ENCODE measurements at places on chromosomes 7 and 10. TPM values are rescaled to one million over a fixed set of nuclear protein-coding genes. Genes with fewer than 3 reads are reported as not detected.

PDE6C gene
- not detected for total RNA-seq

TRIM74 gene
- total RNA-seq, result 4.1 TPM

DNA sequence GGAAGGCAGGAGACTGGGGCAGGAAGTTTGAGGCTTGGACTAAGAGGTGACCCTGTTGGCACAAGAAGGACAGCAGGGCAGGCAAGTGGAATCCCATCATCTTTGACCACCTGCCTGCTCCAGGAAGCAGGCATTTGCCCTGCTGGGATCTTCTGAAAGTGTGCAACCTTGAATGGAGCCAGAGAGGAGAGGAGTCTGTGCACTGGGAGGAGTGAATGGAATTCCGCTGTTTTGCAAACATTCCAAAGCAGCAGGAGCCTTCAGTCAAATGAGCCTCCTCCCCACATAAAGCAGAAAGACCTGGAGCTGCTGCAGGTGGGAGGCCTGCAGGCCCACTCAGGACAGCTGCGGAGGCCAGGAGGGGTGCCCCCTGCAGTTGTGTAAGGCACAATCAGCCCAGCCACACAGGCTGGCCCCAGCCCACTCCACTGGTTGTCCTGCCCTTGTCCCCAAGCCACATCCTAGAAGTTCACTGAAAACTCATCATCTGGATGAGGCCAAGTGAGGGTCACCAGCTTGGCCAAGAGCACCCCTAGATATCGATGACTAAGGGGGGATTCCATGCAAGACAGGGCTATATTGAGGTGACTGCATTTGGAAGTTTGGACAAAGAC, 249.5 kb downstream of the RPS24 start:
- no peak overlapping the region for H3K4me3 ChIP-seq
- H3K36me3 ChIP-seq, result no peaks in the 10 kb centered on the region
- no peak for DNase-seq

CDK14 gene
- total RNA-seq, result 0.45 TPM

- no peaks in the 10 kb centered on the region for H3K4me1 ChIP-seq
- no peak overlapping the region for H3K4me3 ChIP-seq
- peaks cover 27% of the 10 kb centered on the region for H3K36me3 ChIP-seq
- no peak overlapping the region for H3K27ac ChIP-seq
- H3K27me3 ChIP-seq, result no peaks in the 10 kb centered on the region
Observed at GRCh38 chr10:871951-872403, 59.5 kb downstream of the LARP4B start.

DNA sequence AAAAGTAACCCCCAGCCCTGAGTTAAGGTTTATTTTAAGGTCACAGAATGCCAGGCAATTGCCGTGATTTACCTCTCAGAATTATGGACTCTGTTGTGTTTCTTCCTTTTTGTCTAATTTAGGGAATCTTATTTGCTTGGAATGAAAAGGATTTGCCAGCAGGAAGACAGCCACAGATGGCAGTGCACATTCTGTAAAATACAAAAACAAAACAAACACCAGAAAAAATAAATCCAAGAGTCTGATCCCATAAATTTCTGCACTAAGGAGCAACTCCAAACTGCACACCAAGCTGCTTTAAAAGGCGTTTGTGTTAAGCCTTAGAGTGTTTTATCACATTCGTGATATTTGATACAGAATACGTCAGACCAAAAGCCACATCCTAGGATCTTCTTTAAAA, 199.0 kb upstream of the C7orf33 start:
- H3K4me3 ChIP-seq, result no peak overlapping the region
- H3K4me1 ChIP-seq, result no peaks in the 10 kb centered on the region
- no peak overlapping the region for H3K27ac ChIP-seq
- no peaks in the 10 kb centered on the region for H3K36me3 ChIP-seq

RTKN2 gene
- total RNA-seq, result 3.9 TPM

DNA sequence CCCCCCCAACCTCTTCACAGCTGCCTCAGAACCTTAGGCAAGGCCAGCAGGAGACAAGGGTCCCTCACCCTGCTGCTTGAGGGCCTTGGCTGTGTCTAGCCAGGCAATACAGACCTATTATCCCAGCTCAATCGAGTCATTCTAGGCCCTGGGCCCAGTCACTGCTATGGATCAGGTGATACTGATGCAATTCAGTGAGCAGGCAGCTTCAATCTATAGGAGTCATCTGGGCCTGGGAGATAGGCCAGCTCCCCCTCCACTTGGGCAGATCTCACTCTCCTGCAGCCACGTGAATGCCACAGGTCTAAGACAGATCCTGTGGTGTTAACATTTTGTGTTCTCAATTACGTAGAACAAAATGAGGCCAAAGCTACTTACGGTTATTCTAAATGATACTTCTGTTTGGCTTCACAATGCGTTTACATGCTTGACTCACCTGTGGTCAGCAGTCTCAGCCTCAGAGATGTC, 68.0 kb upstream of the LRRC4 start:
- no peak overlapping the region for H3K27ac ChIP-seq
- peaks cover 22% of the 10 kb centered on the region for H3K4me1 ChIP-seq
- H3K4me3 ChIP-seq, result no peak overlapping the region
- H3K27me3 ChIP-seq, result no peaks in the 10 kb centered on the region
- H3K36me3 ChIP-seq, result peaks cover 5% of the 10 kb centered on the region
- DNase-seq, result no peak

GPNMB gene
- not detected for total RNA-seq

FBXO24 gene
- 0.66 TPM for total RNA-seq

THNSL1 gene
- 0.52 TPM for total RNA-seq

- no peak for DNase-seq
- no peak overlapping the region for H3K27ac ChIP-seq
Observed at GRCh38 chr10:123913688-123914268, 22.2 kb upstream of the CPXM2 start.

DNA sequence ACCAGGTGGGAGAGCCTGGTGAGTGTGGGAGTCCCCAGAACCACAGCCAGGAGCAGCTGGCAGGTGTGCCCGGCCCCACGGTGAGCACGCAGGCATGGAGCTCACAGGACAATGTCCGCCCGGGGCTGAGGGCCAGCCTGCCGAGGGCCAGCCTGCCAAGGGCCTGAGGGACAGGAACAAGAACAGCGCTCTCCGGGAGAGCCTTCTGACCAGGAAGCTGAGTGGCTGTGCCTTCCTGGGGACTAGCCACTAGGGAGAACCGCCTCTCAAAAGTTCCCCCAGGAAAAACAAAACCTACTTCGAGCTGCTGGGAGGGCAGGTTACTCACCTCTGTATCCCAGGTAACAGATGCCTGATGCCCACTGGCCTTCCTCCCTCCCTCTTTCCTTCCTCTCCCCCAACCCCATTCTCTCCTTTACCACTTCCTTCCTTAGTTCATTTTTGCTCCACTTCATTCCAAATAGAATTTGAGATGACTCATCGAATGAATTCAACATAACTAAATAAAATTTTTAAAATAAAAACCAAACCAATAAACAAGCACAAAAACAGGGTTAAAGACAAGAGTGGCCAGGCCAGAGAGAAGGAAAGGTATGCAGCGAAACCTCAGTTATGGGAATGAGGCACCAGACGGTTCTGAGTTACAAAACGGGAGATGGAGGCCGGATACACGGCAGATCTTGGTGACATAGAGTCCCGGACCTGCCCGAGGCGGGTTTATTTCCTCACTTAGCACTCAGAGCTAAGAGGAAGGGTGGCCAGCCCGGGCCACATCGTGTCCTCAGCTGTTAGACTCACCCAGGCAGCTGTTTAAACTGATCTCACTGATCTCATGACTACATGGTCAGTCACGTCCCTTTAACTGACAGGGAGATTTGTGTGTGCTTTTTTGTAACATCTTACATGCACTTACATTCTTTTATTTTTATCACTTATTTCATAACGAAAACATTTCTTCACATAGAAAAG, 128.5 kb downstream of the TNS3 start:
- no peak overlapping the region for H3K27ac ChIP-seq
- H3K36me3 ChIP-seq, result no peaks in the 10 kb centered on the region
- H3K4me1 ChIP-seq, result no peaks in the 10 kb centered on the region
- DNase-seq, result no peak
- H3K27me3 ChIP-seq, result no peaks in the 10 kb centered on the region

METTL27 gene
- total RNA-seq, result 1.6 TPM

DNA sequence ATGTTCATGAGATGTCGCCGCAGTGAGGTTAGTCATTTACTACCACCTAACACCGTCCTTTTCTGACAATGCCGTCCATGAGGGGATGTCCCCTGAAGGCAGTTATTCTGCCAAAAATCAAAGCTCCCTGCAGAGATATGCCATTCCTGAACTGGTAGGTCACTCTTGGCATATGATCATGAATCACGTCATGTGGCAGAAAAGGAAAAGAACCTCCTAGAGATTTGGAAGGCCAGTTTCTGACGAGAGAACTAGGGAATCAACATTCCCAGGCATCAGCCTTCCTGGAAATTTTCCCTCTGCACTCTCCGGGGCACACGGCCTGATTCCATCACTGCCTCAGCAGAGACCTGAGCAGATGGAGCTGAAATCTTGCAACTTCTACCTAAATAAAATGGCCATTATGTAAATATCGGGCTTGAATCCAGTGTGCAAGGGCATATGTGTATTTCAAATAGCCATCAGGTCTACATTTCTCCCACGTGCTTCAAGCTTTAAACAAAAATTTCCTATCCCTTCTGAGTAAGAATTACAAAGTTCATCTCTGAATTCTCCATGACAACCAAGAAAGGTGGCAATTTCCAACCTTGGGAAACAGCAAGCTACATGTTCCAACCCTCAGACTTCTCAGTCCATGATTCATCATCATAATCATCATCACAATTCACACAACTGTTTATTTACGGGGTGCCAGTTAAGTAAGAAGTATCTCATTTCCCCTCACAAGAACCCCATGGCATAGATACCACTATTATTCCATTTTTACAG, 46.5 kb downstream of the AMPH start:
- DNase-seq, result no peak
- H3K4me3 ChIP-seq, result no peak overlapping the region
- no peak overlapping the region for H3K27ac ChIP-seq

- no peak for DNase-seq
- H3K4me1 ChIP-seq, result no peaks in the 10 kb centered on the region
- H3K27me3 ChIP-seq, result no peaks in the 10 kb centered on the region
- H3K27ac ChIP-seq, result no peak overlapping the region
Observed at GRCh38 chr7:46029111-46029704, 108.1 kb upstream of the IGFBP3 start.

DNA sequence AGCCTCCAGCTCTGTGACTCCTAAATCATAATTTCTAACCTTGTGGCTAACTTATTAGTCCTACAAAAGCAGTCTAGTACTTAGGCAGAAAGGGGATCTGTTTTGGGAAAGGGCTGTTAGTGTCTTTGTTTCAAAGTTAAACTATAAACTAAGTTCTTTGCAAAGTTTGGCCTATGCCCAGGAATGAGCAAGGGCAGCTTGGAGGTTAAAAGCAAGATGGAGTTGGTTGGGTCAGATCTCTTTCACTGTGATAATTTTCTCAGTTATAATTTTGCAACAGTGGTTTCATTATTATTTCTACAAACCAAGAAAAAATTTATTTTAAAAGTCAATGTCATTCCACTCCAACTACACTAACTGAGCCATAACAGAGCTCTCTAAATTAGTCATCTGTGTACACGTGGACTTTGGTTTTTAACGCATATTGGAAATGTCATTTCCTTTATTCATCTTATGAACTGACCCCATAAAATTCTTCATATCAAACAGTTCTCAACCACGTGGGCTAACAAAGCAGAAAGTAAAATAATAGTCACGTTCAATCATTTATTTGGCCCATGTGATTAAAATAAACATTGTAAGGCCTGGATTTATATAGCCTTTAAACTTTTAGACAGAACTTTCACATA, 143.2 kb upstream of the C7orf33 start:
- no peak for DNase-seq
- H3K27me3 ChIP-seq, result no peaks in the 10 kb centered on the region
- H3K27ac ChIP-seq, result no peak overlapping the region
- no peak overlapping the region for H3K4me3 ChIP-seq
- no peaks in the 10 kb centered on the region for H3K4me1 ChIP-seq
- no peaks in the 10 kb centered on the region for H3K36me3 ChIP-seq

DNA sequence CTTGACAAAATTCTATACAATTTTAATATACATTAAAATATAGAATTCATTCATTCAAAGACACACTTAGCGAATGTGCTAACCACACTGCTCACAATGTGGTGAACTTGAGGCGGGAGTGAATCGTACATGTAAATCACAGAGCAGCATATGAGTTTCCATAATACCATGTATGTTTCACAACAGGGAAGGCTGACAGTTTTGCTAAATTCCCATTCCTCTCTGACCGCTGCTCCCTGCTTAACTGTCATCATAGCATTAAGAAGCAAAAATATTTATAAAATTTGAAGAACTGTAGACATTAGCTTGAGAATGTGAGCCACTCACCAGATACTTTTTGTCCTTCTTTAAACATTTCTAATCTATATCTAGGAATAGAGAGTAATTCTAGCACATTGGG, 763.3 kb downstream of the MAGI2 start:
- DNase-seq, result no peak
- no peaks in the 10 kb centered on the region for H3K27me3 ChIP-seq

SFTPA2 gene
- not detected for total RNA-seq

RET gene
- not detected for total RNA-seq

All from CD4-positive, alpha-beta T cell (primary cell).